NCI-H82 (cell line): ENCODE measurements at places on chromosomes 13 and 19.

DNA sequence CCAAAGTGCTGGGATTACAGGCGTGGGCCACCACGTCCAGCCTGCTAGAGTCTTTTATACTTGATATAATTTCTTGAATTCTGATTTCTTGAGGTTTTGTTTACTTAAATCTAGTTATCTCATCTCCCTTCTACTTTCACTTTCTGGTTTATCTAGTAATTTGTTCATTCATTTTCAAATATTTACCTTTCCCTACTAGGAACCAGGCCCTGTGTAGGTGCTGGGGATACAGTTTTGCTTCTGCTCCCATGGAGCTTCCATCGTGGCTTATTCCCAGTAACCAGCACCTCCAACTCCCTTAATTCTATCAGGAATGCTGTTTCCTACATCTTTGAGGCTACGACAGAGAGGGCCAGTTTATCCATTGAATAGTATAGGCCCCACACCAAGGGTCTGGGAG lies 24.1 kb upstream of the TRIM13 start:
- no peak for DNase-seq

- DNase-seq, result no peak
Measured at GRCh38 chr13:87311165-87311564, 360.0 kb upstream of the SLITRK5 start.

GRCh38 chr13:27442797-27443196 lies 7.6 kb downstream of the MTIF3 start:
- DNase-seq, result no peak

DNA sequence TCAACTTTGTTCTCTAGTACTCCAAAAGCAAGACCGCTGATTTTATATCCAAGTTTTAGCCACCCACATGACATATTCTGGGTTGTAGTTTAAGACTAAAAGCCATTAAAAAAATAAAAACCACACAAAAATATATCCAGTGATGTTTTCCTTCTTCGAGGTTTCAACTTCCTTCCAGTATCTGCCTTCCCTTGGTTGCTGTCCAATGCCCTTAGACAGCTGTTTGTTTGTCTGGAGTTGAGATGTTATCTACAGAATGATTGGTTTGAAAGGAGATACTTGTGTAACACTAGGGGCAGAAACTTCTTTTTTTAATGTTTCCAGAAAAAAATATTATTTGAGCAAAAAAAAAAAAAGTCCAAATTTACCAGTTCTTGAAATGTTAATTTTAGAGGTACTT lies 591.5 kb upstream of the PCDH9 start:
- DNase-seq, result no peak

- no peak for DNase-seq
Measured at GRCh38 chr19:6239401-6239844, 40.4 kb downstream of the MLLT1 start.

DNA sequence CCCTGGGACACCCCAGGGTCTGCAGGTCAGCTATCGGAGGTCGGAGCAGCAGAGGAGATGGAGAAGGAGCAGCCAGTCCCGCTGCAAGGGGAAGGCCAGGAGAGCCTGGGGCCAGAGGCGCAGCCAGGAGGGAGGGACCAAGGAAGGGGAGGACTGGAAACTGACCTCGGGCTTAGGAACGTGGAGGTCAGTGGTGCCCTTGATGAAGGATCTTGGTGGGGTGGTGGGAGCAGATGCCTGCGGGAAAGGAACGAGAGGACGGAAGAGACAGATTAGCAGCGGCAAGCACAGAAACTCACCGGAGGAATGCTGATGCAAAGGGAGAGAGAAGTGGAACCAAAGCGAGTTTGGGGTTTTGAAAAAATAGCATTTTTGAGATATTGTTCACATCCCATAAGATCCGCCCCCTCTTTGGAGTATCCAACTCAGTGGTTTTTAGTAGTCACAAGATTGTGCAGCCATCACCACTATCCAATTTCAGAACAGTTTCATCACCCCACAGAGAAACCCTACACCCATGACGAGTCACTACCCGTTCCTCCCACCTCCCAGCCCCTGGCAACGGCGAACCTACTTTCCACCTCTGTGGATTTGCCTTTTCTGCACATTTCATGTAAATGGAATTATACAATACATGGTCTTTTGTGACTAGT lies 22.1 kb downstream of the PLEKHF1 start:
- DNase-seq, result no peak

DNA sequence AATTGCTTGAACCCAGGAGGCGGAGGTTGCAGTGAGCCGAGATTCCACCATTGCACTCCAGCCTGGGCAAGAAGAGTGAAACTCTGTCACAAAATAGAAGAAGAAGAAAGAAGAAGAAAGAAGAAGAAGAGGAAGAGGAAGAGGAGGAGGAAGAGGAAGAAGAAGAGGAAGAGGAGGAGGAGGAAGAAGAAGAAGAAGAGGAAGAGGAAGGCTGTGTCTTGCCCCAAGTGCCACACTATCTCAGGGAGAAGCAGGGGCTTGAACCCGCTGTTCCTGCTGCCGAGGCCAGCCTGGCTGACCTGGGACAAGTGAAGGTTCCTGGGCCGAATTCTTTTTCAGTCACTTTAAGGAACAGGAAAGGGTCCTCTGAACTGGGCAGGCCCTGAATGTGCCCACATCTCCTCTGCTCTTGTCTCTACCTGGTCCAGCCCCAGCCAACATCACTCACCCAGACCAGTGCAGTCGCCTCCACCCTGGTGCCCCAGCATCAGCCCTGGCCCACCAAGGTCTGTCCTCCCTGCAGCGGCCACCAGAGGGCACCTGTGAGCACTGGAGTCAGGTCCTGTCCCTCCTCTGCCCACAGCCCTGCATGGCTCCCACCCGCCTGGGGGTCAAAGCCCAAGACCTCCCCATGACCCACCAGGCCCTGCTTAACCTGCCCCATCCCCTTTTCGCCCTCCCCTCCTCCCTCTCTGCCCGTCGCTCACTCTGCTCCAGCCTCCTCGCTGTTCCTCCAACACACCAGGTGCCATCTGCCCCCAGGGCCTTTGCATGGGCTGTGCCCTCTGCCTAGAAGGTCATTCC lies 20.0 kb downstream of the TICAM1 start:
- peak; percentile 71 for DNase-seq

DNA sequence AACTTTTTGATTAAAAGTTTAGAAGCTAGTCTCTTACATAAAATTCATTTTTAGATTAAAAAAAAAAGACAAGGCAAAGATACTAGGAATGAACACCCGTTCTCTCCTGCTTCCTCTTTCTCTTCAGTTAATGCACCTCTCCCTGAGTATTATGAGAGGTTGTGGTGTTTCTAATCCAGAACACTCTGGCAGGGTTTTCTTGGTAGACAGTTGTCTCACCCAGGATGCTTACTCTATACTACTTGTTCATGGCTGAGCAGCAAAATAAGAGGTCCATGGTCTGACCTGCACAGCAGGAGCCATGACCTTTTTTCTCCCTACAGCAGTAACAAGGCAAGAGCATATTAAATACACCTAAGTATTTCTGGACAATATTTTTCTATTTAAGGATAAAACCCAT lies 62.0 kb downstream of the MICU2 start:
- no peak for DNase-seq

- DNase-seq, result no peak
Measured at GRCh38 chr13:44052780-44053184, 173.1 kb downstream of the LACC1 start.

DNA sequence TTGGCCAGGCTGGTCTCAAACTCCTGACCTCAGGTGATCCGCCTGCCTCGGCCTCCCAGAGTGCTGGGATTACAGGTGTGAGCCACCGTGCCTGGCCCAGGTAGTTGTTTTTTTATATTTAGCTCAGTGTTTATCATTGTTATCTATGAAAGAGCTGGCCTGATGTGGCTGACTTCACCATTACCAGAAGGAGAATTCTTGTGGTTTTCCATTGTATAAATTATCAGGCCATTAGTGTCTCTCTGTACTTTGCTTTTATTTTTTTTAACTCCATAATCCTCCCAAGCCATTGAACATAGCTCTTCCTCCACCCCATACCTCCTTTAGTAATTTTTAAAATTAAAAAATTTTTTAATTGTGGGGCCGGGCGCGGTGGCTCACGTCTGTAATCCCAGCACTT lies 24.2 kb downstream of the CERS4 start:
- DNase-seq, result no peak

DNA sequence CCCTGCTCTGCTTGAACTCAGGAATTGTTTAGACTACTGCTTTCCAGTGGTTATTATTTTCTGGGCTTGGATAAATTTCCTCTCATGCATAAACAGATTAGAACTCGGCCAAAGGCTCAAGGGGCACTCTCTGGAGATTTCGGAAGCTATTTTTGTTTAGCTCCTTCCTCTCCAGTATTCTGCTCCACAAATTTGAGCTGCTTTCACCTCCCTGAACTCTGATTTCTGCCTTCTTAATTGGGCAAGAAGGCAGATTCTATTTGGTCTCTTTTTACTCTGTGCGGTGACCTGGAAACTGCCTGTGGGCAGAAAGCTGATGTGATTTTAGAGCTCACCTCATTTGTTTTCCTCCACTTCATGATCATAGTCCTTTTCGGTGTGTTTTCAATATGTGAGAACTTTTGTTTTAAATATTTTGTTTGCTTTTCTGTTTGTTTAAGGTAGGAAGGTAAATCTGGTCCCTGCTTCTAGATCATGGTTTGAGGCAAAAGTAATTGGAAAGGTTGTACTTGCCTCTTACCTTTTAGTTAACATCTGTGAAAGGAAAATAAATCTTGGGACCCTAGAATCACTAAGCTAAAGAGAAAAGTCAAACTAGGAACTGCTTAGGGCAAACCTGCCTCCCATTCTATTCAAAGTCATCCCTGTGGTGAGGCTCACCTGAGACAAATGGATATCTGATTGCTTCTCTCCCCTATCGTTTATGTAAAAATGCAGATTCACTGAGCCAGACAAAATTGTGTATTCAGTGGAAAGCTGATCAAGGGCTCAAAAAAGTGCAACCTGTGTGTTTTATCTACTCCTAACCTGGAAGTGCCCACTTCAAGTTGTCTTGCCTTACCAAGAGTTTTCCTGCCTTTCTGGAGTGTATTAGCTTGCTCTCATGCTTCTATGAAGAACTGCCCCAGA lies 714.7 kb upstream of the PCDH20 start:
- DNase-seq, result no peak

- DNase-seq, result no peak
Measured at GRCh38 chr13:84812789-84813188, 930.5 kb upstream of the SLITRK1 start.

DNA sequence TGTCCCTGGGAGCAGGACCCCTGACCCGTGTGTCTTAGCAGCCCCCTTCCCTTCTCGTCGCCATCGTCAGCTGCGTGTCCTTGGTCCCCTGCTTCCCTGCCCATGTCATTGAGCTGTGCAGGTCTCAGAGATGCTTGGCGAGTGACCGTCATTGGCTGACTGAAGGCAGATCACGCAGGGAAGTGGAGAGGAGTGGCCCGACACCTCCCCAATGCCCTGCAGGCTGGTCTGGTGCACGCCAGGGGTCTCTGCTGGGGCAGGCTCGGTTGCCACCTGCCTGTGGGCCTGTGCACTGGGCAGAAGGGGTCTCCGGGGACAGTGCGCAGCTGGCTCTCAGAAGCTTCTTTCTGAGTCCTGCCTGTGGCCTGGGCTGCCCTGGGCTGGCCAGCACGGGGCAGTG lies 6.2 kb downstream of the GNA11 start:
- DNase-seq, result no peak

GRCh38 chr13:80083853-80084676 lies 256.9 kb downstream of the SPRY2 start:
- no peak for DNase-seq

- peak; percentile 31 for DNase-seq
Measured at GRCh38 chr19:33134571-33135041, 2.7 kb downstream of the WDR88 start.
